ENCODE measurements at places on chromosomes 12 and 14.

DNA sequence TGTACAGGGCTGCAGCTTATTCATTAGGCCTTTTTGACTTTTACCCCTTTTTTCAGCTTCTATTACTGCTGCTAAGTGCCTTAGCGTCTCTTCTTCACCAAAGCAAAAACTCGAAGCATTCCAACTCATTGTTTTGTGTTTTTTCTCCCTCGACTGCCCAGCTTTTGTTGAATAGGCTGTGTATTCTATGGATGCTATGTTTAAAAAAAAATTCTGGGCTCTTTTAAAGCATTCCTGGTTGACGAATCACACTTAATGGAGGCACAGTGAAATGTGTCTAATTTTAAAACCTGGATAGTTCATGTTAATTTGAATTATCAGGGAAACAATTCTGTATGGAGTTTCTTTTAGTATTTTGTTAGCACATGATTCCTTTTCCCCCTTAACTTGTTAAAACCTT lies 29.7 kb downstream of the KTN1 start:
- no peak for DNase-seq

DNA sequence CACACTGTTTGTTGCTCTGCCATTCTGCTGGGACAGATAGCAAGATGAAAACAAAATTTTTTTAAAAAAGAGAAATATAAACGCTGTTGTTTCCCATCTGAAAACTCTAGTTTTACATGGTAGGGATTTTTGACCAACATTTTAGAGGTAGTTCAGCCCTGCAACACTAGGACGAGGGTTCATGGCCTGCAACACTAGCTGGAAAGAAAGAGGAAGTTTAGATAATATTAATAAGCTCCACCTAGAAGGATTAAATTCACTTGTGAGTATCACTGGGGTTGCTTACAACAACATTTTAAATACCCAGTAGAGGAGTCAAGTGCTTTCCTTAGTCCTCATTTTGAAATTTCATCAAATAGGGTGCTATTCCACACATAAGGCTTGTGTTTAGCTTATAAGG lies 68.2 kb downstream of the SRGAP1 start:
- DNase-seq = no peak

- no peak for DNase-seq
Measured at GRCh38 chr14:75411214-75411540, 16.6 kb upstream of the JDP2 start.

GRCh38 chr12:23906329-23906728 lies 43.1 kb downstream of the SOX5 start:
- DNase-seq = no peak

DNA sequence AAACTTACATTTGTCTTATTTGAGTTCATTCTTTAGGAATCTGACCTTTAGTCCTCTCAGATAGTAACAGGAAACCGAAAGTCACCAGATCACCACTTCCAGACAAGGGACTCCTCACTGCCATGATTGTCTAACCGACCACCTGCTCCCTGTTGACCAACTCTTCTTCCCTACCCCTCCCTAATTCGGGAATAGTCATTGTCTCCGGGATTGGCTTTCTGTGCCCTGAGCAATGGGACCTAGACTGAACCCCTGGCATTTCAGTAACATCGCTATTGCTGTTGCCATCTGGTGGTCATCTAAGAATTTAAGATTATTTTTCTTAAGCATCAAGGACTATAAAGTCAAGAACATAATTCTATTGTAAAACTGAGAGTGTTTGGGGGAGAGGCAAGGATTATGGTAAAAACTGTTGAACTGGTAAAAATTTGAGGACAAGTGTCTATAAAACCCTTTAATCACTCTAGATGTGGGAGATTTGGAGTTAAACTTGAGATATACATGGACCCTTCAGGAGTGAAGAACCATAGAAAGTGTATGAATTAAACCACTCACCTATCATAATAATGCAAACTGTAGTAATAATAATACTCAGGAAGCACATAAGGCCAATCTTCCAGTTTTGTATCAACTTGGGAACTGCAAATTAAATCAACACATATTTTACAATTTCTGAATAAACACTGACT lies 6.3 kb downstream of the CLEC2A start:
- no peak for DNase-seq
